ENCODE measurements at places on chromosomes 5 and 9.
A peak's percentile ranks its signal among the peaks of the same experiment; 100 is the strongest.

DNA sequence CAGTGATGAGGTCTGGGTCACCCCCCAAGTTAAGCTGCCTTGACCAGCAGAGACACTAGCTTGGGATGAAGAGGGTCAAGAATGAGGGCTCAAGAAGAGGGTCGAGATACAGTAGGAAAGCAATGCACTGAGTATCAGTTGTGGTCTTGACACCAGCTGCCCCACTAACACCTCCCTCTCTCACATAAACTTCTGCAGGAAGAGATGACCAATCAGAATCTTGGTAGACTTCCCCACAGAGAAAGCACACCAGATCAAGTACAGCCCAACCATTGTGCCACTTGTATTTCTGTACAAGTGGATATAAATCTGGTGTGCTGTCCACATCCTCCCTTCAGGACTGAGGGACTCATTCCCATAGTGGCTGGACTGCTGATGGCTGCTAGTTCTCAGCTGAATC is 101.2 kb upstream of the ELL2 start:
- no peak for DNase-seq

DNA sequence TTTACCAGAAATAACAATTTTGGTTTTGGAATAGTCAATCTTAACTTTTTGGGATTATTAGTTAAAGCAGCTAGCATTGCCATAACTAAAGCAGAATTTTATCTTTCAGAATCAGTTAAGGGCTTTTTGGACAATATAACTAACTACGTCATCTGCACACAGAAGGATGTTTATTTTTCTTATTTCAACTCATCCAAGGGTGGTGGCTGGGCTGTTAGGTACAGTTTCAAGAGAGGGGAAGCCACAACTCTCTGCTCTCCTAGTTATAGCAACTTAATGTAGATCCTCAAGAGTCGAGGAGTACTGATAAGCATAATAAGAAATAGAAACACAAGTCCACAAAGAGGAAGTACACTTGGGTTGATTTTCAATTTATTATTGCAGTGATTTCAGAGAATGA is 65.6 kb downstream of the ANKRD55 start:
- DNase-seq: no peak

GRCh38 chr5:173020154-173020581 is 36.0 kb upstream of the CREBRF start:
- no peak for DNase-seq

- DNase-seq: no peak
Measured at GRCh38 chr9:15344191-15344590, 37.2 kb upstream of the TTC39B start.

GRCh38 chr5:74143721-74144330 is 496.7 kb downstream of the ENC1 start:
- DNase-seq: no peak

- no peak for DNase-seq
Measured at GRCh38 chr5:164336276-164336675, 830.9 kb downstream of the MAT2B start.

DNA sequence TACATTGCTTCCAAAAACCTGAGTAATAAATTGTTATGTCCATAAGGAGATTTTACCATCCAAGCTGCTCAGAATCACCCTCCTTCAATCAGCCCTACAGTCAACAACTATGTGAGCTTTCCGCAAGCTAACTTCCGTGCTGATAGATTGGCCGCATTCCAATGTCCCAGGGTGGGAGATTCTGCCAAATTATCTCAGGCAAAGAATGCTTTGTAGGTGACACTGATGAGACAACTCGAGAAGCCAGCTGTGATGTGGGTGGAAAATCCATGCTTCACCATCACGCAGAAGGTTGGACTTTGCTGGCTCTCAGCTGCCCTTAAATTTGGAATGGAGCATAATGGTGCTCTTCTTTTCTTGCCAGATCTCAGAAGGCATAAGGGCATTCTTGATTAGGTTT is 44.9 kb upstream of the HCN1 start:
- DNase-seq: no peak

GRCh38 chr9:27768781-27769180 is 195.5 kb upstream of the C9orf72 start:
- no peak for DNase-seq

- no peak for DNase-seq
Measured at GRCh38 chr5:119358901-119359603, 3.2 kb downstream of the TNFAIP8 start.

DNA sequence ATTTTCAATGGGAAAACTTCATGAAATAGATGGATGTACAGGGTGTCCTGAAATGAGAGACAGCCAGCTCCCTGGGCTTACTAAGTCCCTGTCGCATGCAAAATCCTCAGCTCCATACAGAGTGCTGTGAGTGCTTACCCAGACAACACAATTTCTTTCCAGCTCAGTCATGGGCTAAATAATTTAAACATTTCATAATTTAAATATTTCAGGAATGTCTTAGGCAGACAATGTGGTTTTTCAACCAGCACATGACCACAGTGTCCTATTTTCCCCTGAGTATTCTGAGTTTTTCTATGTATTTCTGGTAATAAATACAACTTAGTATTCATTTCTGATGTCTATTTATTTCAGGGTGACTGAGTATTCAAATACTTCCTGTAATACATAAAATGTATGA is 188.5 kb upstream of the SNX2 start:
- DNase-seq: no peak

DNA sequence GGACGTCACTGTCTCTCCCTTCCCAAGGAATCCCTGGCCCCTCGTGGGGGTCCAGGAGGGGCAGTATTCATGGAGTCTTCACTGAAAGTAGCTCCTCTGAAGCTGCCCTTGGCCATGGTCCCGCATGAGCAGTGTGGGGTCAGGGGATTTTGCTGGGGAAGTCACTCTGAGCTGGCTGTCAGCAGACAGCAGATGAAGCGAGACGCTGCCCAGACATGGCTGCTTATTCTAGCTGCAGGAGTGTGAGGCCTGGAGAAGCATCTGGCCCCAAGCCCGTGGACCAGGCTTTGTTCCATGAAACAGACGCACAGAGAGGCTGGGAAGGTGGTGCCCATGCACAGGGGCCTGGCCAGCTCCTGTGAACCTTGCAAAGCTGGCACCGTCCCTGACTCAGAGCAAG is 21.5 kb upstream of the ASS1 start:
- peak; percentile 84 for DNase-seq

DNA sequence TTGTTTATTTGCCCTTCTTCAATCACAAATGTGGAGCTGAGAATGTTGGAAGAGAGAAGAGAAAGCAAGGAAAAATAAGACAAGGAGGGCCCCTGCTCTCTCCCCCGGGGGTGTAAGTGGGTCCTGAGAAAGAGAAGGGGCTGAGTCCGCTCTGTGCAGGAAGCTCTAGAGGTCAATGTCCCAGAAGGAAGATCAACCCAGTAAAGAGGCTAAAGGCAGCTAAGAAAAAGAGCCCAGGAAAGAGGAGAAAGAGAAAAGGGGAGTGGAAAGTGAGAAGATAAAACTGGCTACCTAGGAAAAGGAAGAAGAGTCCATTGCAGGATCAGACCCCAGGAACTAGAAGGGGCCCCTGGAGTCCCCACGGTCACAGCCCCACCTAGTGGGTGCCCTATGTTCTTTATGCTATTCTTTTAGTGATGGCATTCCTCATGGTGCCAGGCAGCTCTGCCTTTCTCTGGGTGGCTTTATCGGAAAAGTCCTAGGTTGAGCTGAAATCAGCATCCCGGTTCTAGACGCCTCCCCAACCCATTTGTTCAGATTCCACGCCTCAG is 583.4 kb downstream of the ACTL7B start:
- DNase-seq: peak; percentile 63

DNA sequence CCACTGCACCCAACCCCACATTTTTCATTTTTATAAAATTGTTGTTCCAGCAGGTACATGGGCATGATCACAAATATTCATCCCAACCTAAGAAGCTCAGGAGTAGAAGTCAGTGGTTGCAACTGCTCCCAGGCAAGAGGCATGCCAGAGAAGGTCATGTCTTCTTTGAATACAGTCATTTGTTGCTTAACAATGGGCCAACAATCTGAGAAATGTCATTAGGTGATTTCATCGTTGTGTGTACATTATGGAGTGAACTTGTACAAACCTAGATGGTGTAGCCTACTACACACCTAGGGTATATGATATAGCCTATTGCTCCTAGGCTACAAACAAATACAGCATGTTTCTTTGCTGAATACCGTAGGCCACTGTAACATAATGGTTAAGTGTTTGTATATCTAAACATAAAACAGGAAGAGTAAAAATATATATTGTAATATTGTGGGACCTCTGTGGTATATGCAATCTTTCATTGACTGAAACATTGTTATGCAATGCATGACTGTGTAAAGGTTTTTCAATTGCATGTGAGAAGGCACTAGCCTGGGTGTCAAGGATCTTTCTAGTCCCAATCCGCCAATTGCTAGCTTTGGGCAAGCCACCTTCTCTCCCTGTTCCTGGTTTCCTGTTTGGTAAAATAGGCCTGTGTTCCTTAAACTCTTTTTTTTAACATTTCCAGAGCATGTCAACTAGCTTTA is 27.6 kb downstream of the ATP10B start:
- no peak for DNase-seq

DNA sequence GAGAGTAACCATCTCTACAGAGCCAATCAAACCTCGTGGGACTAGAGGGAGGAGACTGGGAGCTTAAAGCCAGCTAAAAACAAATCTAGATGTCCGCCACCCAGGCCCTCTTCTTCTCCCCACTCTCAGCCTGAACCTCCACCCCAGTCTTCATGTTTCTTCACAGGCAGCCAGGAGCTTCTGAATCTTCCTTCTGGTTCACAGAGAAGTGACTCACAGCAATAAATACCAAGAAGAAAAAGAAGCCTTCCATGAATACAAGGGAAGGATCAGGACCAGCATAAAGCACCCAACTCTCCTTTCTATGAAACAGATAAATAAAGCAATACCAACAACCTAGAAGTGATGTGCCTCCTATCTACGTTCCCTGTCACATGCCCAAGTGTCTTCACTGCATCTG is 103.3 kb upstream of the SLIT3 start:
- DNase-seq: no peak

DNA sequence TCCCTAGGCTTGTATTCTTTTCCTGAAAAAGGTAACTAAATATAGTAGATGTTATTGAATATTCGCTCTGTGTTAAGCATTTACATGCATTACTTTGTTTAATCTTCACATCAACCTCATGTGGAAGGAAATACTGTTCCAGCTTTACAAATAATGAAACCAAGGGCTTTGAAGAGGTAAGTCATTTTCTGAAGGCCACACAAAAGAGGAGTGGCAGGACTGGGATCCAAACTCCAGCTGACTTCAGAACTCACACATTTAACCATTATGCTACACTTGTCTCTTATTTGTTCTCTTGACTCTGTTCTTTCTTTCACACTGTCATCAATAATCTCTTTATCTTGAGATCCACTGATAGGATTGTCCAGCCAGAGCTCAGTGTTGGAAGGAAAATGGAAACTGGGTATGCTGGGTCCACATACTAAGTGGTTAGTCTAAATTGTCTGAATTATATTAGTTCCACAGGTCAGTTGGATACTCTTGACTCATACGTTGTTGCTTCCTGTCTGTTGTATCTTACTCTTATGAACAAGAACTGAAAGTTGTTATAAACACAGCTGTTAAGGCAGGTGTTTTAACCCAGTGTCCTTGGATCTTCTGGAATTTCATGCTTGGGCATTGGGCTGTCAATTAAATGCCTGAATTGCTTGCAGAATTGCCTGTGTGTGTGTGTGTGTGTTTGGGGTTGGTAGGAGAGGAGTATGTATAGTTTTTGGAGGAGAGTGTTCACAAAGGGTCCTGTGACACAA is 65.6 kb downstream of the TLE4 start:
- DNase-seq: no peak

DNA sequence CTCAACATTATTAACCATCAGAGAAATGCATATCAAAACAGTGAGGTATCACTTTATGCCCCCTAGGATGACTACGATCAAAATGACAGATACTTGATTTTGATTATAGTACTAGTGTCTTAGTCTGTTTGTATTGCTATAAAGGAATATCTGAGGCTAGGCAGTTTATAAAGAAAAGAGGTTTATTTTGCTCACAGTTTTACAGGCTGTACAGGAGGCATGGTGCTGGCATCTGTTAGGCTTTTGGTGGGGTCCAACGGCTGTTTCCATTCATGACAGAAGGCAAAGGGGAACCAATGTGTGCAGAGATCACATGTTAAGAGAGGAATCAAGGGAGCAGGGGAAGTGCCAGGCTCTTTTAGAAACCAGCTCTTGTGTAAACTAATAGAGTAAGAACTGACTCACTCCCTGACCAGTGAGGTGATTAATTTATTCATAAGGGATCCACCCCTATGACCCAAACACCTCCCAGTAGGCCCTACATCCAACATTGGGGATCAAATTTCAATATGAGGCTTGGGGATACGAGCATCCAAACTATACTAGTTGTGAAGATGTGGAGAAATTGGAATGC is 16.0 kb upstream of the AFF4 start:
- DNase-seq: no peak

DNA sequence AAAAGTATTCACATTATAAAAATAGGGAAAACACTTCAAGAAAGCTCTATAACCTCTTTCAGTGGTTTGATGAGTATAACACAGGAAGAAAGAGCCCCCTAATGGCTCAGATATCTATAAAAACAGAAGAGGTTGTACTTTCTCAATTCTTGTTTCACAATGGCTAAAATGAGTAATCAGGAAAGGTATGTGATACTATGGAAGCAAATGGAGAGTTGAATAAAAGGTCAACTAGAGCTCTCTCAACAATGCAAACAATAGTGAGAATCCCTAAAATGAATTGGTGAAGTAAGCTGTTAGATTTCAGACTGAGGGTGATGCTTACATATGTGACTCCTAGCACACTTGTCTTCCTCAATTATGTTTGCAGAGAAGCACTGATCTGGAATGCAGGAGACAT is 584.6 kb upstream of the CDH18 start:
- no peak for DNase-seq

DNA sequence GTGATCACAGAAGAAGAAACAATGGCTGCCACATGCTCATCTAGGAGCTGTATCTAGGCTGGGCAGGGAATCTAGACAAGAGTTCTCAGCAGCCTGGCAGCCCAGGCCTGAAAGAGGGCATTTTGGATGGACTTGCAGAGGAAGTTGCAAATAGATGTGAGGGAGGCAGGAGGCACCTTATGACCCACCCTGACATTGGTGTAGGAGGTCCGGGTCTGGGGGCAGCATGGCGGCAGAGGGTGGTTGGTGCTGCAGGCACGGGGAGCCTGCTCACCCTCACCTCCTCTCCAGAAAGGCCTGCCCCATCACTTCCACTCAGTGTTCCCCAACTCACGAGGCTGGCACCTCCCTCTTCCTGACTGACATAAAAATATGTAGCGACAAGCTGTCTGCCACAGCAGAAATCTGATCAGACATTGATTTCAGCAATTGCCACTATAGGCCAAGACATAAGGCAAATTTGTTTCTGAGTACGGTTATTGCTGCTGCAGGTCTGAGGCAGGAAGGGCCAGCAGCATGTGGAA is 217.6 kb downstream of the PBX3 start:
- DNase-seq: no peak

Measured in Right ventricle myocardium superior (tissue), 1 donor.